ENCODE measurements at places on chromosomes 5 and 9. TPM values are rescaled to one million over a fixed set of nuclear protein-coding genes. Genes with fewer than 3 reads are reported as not detected.

The PCDHGB5 gene
- total RNA-seq: 23.3 TPM

The LSM11 gene
- total RNA-seq: 2.6 TPM

The SPAAR gene
- 1.3 TPM for total RNA-seq

The CMBL gene
- total RNA-seq: 14.0 TPM

The TNIP1 gene
- 52.5 TPM for total RNA-seq

The ALDH1A1 gene
- total RNA-seq: 6.9 TPM

The FSTL4 gene
- total RNA-seq: not detected

All from pericardium fibroblast (primary cell).